ENCODE measurements at places on chromosomes 1 and 21.

- no peak for DNase-seq
Measured at GRCh38 chr1:203906932-203907331, 45.5 kb downstream of the SNRPE start.

DNA sequence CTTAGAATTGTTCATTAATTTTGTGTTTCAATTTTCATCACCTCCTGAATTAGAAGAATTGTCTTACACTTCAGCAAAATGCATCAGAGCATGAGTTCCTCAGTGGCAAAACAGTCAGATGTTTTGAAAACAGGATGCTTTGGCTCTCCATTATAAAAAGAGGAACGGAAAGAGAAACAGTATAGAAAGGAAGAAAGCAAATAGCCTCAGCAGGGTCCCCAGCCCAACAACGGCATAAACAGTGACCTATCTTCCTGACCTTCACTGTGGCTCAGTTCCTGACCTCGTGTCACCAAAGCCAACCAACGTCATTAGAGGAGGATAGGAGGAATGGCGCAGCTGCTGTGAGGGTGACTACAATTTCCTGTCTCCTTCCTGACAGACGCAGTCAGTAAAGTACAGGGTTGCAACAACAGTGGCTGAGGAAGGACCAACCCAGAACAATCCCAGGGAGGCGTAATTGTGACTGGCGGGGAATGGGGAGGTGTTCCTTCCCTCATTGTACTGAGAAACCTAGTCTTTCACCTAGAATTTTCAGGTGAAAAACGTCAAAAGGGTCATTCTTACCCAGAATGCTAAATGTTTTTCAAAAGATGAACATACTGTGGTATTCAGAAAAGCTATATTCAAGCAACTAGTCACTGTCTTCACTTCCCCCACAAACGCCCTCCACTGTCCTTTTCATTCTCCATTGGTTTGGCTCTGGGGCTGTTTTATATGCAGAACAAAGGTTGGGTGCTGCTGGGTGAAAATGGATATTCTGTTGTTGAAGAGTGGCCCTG lies 197.9 kb upstream of the SGIP1 start:
- no peak for DNase-seq

DNA sequence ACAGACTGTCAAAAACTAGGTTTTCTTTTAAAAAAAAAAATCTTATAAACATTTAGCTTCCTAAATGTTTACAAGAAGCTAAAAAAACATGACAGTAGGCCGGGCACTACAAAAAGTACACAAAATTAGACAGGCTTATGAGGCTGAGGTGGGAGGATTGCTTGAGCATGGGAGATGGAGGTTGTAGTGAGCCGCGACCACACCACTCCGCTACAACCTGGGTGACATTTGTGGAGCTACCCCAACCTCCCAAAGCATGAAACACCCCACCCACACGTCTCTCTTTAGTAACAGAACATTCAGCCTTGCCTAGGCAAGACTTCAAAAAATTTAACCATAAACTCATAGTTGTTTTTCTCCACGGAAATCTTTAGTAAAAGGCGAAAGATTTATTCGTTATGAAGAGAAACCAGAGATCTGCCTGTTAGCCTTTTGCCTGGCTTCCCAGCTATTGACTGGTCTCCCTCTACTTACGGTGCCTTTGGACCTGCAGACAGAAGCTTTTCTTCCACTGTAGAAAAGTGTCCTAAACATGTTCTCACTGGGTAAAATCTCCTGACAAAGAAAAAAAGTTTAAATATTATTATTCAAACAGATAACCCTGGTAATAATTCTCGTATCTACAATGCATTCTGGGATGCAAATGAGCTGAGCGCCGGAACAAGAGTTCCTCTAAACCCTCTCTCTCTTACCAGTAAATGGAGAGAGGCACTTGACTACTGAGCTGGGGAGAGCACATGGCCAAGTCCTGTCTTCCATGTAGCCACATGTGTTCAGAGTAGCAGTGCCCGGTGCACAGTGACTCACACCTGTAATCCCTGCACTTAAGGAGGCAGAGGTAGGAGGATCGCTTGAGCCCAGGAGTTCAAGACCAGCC lies 9.2 kb downstream of the RNU5D-1 start:
- peak; percentile 98 for DNase-seq

- no peak for DNase-seq
Measured at GRCh38 chr1:230940848-230941247, 37.8 kb downstream of the TTC13 start.

- no peak for DNase-seq
Measured at GRCh38 chr1:27144049-27144748, 10.7 kb downstream of the SLC9A1 start.

- DNase-seq: no peak
Measured at GRCh38 chr1:225774281-225775147, 3.1 kb upstream of the SRP9 start.

- DNase-seq: no peak
Measured at GRCh38 chr1:50346621-50347020, 76.6 kb downstream of the DMRTA2 start.

GRCh38 chr1:242219298-242219901 lies 220.5 kb upstream of the MAP1LC3C start:
- DNase-seq: no peak

GRCh38 chr1:42784547-42784945 lies 245 bp upstream of the TMEM269 start:
- DNase-seq: no peak

- no peak for DNase-seq
Measured at GRCh38 chr1:167367705-167368104, 147.0 kb downstream of the POU2F1 start.

- DNase-seq: no peak
Measured at GRCh38 chr21:36027347-36027746, 33.0 kb downstream of the SETD4 start.

DNA sequence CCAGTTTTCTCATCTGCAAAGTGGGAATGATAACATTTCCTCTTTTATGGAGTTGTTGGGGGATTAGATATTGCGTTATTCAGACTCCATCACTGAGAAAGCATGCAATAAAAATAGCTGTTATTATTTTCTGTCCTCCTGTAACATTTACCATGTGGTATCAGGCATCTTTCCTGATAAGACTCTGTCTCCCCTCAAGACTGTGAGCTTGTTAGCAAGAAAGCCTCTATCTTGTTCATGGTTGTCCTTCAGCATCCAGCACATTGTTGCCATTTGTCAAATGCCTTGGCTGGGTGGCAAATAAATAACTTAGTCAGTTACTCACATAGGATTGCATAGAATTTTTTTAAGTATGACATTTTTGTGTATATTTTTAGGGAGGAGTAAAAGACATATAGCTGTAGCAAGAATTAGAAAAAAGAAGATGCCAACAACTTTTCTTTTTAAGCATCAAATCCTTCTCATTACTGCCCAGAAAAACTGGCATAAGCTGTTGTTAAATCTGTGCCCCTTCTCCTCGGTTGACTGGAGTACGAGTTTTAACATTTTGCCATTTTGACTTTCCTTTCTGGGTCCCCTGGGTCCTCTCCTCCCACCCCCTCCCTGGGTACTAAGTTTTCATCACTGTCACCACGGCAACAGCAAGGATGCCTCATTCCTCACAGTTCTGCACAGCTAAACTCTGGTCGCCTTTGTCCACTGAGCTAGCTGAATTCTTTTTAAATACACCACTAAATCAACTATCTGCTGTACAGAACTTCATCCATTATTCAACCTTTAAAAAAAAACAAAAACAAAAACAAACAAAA lies 1.0 kb upstream of the JAM2 start:
- no peak for DNase-seq

- DNase-seq: peak; percentile 37
Measured at GRCh38 chr21:38768471-38769063, 37.2 kb upstream of the ETS2 start.

- peak; percentile 63 for DNase-seq
Measured at GRCh38 chr1:66503841-66504470, 30.0 kb upstream of the SGIP1 start.

- peak; percentile 55 for DNase-seq
Measured at GRCh38 chr1:47699492-47700235, 261.8 kb downstream of the FOXD2 start.

- peak; percentile 58 for DNase-seq
Measured at GRCh38 chr1:207336559-207337467, 15.3 kb downstream of the CD55 start.

DNA sequence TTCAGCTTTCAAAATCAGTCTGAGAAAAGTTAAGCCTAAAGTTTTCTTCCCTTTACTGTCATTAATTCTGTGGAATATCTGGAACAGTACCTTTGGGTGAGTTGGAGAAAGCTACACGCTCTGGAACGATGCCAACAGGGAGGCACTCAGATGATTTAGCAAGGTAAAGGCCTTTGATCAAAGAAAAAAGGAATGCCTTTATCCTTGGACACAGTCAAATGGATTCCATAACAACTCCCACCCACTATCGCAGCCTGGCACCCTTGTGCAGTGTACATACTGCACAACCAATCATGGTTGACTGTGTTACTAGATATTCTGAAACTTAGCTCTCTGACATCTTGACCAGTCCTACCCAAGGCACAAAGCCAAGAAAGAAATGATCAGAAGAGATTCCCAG lies 218.7 kb downstream of the PATJ start:
- no peak for DNase-seq

GRCh38 chr1:14061722-14062121 lies 361.7 kb downstream of the PRDM2 start:
- DNase-seq: no peak

GRCh38 chr1:37243368-37244082 lies 209.2 kb upstream of the GRIK3 start:
- no peak for DNase-seq

- DNase-seq: no peak
Measured at GRCh38 chr1:12600880-12601633, 17.0 kb downstream of the DHRS3 start.

GRCh38 chr1:214492401-214493075 lies 58.9 kb downstream of the PTPN14 start:
- DNase-seq: no peak

DNA sequence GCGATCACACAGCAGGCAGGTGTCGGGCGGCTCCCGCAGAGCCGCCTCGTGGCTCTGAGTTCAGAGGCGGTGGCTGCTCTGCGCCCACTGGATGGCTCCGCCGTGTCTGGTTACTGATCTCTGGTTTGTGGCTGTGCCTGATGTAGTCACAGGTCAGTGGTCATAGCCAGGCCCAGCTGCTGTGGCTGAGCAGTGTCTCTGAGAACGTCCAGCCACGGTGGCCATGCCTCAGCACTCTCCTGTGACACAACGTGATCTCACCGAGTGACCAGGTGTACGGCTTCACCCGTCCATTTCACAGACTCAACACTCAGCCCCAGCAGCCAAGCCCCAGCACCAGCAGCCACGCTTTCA lies 61.2 kb downstream of the KCNN3 start:
- DNase-seq: no peak
